ENCODE measurements at places on chromosomes 7 and 10. TPM values are rescaled to one million over a fixed set of nuclear protein-coding genes. Genes with fewer than 3 reads are reported as not detected.
A peak's percentile ranks its signal among the peaks of the same experiment; 100 is the strongest.

GRCh38 chr10:31929261-31930022, 811 bp upstream of the ARHGAP12 start:
- no peak for DNase-seq

DNA sequence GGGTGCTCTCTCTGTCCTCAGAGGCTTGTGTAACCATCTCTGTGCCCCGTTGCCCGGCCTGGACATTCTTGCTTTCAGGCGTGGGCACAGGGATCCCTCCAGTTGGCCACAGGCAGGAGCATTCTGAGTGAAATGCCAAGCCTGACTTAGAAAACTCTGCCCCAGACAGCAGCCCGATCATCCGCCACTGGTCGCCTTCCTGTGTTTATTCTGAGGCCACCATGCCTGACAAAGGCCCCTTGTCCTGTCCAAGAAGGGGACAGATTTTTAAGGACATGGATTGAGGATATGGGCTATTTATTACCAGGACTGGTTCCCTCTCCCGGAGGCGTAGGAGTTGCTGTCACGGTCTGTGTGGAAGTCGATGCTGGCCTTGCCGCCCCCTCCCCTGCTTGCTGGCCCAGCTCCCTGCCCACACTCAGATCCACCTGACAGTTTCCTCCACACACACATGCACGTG, 54.3 kb downstream of the SPOCK2 start:
- DNase-seq = no peak

DNA sequence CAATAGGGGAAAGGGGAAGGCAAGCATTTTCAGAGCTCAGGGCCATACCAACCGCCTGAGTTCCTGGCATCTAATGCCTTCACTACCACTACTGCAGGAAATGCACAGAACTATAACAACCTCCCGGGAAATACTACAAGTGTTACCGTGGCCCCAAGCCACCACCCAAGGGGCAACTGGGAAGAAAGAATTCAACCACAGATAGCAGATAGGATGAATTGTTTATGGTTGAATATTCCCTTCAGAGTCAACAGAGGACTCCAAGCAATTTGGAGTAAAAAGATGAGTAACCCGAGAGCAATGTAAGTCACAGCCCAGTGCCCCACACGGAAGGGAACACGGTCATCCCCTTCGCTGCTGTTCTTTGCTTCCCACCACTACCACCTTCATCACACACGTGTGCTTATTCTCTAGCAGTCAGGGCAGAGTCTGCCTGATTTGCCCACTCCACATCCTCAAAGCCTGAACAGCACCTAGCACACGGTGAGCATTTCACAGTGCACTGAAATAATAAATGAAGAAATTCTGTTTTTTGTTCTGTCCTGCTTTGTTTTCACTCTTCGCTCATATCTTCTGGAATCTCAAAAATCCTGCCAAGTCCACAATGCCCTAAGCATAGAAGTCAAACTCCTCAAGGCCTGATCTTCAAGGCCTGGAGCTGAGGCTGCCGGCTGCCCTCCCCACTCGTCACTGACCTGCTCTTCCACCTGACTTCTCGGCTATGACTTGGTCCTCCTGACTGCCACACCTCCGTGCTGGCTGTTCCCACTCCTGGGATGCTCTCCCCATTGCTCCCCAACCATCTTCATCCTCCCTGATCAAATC, 221.1 kb downstream of the KCNMA1 start:
- DNase-seq = no peak

DNA sequence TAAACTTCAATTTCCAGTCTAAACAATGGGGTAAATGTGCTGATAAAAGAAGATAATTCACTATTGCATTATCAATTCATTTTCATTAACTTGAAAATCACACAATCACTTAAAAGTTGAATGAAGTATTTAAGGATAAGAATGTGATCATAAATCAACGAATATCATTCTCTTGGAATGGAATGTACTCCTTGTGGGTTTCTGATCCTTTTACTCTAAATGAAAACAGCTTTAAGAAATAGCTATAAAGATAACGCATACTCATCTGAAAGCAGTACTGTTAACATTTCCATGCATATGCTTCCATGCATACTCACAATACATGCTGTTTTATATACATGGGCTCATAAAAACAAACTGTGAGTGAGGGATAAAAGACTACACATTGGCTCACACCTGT, 108.8 kb downstream of the ATE1 start:
- DNase-seq = no peak

- peak; percentile 56 for DNase-seq
Observed at GRCh38 chr7:141208539-141208938, 134.7 kb downstream of the TMEM178B start.

GRCh38 chr10:117431160-117431559, 55.9 kb upstream of the PDZD8 start:
- no peak for DNase-seq

GRCh38 chr10:43348511-43349312, 22.7 kb upstream of the FXYD4 start:
- no peak for DNase-seq

DNA sequence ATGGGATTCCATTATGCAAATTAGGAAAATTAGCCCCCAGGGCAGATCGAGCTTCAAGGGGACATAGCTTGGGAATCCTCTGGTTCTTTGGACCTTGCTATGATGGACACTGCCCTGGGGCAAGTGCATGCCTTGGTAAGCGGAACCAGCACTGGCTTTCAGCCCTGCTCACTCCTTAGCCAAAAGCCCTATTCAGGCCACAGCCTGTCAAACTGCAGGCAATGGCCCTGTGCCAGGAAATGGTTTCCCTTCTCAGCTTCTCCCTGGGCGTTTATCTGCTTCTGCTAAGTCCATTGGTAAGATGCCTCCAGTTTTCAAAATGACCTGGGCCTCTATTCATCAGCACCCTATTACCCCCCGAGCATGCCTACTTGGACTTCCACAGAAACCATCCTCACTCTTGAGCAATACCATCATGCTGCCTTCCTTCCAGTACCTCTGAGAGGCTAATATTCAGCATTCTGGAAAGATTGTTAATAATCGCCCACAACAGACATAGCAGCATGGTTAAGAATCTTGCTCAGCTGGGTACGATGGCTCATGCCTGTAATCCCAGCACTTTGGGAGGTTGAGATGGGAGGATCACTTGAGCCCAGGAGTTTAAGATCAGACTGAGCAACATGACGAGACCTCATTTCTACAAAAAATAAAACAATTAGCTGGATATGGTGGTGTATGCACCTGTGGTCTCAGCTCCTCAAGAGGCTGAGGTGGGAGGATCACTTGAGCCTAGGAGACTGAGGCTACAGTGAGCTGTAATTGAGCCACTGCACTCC, 918.6 kb upstream of the AUTS2 start:
- DNase-seq = no peak

DNA sequence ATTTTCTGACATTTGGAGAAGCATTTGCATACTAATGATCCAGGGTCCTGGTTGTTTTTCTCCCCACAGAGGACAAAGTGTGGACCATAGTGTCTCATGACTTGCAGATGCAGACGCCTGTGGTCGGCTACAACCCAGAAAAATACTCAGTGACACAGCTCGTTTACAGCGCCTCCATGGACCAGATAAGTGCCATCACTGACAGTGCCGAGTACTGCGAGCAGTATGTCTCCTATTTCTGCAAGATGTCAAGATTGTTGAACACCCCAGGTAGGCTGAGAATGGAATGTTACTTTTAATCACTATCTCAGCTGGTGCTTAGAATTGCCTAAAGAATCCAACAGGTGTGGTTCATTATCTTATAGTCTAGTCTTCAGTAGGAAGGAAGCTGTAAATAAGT, 951.5 kb upstream of the C7orf33 start:
- DNase-seq = no peak

DNA sequence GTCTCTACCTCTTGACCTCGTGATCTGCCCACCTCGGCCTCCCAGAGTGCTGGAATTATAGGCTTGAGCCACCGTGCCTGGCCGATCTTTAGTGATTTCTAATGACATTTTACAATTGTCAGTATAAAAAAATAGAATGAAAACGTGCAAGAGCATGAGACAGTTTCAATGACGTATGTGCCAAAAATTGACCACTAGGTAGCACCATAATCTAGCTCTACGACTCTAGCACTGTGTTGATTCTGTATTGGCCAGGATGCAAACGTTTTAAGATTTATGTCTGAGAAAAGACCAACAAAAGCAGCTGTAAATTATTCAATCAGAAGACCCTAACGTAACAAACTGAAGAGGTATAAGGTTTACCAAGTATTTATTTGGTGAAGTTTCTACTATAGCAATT, 25.4 kb upstream of the EXOC6 start:
- no peak for DNase-seq

DNA sequence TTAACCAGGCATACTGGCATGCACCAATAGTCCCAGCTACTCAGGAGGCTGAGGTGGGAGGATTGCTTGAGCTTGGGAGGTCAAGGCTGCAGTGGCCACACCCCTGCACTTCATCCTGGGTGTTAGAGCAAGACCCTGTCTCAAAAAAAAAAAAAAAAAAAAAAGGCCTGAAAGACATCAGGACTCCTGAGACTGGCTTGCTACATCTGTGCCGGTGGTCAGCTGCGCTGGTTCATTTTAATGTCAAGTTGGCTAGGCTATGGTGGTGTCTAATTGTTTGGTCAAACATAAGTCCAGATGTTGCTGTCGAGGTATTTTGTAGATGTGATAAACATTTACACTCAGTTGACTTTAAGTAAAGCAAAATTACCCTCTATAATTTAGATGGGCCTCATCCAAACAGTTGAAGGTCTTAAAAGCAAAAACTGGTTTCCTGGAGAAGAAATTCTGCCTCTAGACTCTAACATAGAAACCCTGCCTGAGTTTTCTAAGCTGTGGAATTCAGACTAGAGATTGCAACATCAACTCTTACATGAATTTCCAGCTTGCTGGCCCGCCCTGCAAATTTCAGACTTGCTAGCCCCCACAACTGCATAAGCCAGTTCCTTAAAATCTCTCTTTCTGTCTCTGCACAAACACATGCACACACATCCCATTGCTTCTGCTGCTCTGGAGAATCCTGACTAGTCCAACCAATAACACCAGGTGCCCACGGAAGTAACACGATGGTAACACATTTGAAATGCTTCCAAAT, 18.2 kb downstream of the MYOF start:
- DNase-seq = no peak

GRCh38 chr7:71408271-71408670, 276.3 kb downstream of the GALNT17 start:
- DNase-seq = no peak

DNA sequence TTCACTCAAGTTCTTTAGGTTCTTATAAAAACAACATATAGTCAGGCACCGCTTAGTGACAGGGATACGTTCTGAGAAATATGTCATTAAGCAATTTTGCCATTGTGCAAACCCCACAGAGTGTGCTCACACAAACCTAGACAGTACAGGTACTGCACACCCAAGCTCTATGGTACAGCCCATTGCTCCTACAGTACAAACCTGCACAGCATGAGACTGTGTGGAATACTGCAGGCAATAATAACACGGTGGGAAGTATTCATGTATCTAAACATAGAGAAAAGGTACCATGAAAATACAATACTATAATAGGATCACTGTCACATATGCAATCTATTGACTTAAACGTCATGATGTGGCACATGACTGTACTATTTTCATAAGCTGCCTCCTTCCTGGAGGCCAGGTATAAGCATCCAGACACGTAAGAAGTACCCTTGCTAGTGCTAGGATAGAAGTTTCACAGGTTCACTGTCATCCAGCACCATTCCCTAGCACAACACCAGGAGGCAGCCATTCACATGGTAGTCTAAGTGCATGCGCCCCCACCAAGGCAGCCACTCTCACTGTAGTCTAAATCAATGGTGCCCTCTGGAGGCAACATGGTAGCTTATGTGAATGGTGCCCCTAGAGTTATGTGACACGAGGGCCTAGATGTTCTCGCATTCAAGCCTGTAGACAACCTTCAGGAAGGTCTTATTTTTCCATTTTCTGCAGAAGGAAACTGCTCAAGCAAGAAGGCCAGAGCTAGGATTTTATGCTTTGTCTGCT, 98.5 kb downstream of the ARHGAP22 start:
- DNase-seq = no peak

The ZP3 gene
- total RNA-seq = 0.76 TPM

The SFMBT2 gene
- 14.1 TPM for total RNA-seq

The FUOM gene
- 35.7 TPM for total RNA-seq

The SMKR1 gene
- total RNA-seq = not detected

The FAM13C gene
- total RNA-seq = 6.9 TPM

The LIPM gene
- not detected for total RNA-seq

The GALNT17 gene
- total RNA-seq = 8.7 TPM
